Stomach (tissue), 19 donors: ENCODE measurements at places on chromosomes 6 and 20.

DNA sequence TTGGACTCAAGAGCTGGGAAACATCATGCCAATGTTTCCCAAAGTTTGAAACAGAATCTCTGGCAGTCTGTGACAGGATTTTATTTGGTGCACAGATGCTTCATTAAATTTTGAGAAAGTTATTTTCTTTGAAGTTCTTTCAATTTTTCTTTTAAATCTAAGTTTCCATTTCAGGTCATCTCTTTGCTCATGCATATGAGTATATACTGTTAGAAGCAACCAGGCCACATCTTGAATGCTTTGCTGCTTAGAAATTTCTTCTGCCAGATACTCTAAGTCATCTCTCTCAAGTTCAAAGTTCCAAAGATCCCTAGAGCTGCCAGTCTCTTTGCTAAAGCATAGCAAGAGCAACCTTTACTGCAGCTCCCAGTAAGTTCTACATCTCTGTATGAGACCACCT lies 59.1 kb upstream of the CCDC28A start:
- H3K27me3 ChIP-seq: no peaks in the 10 kb centered on the region
- no peaks in the 10 kb centered on the region for H3K4me1 ChIP-seq
- no peak overlapping the region for H3K27ac ChIP-seq
- H3K4me3 ChIP-seq: no peak overlapping the region
- DNase-seq: no peak

- no peaks in the 10 kb centered on the region for H3K4me1 ChIP-seq
- DNase-seq: no peak
- no peaks in the 10 kb centered on the region for H3K27me3 ChIP-seq
- H3K27ac ChIP-seq: no peak overlapping the region
- H3K4me3 ChIP-seq: no peak overlapping the region
- H3K36me3 ChIP-seq: no peaks in the 10 kb centered on the region
These were observed 251.9 kb downstream of the SOD2 start for GRCh38 chr6:159440911-159441703.

- H3K27me3 ChIP-seq: no peaks in the 10 kb centered on the region
- H3K27ac ChIP-seq: no peak overlapping the region
- H3K4me1 ChIP-seq: peaks cover 85% of the 10 kb centered on the region
- H3K4me3 ChIP-seq: no peak overlapping the region
These were observed 46.8 kb downstream of the RREB1 start for GRCh38 chr6:7154341-7155139.

GRCh38 chr6:13239530-13240455 lies 88.5 kb downstream of the TBC1D7 start:
- peak; percentile 43 for DNase-seq
- H3K27ac ChIP-seq: no peak overlapping the region
- H3K27me3 ChIP-seq: no peaks in the 10 kb centered on the region
- peaks cover 16% of the 10 kb centered on the region for H3K36me3 ChIP-seq
- H3K4me1 ChIP-seq: no peaks in the 10 kb centered on the region
- no peak overlapping the region for H3K4me3 ChIP-seq

DNA sequence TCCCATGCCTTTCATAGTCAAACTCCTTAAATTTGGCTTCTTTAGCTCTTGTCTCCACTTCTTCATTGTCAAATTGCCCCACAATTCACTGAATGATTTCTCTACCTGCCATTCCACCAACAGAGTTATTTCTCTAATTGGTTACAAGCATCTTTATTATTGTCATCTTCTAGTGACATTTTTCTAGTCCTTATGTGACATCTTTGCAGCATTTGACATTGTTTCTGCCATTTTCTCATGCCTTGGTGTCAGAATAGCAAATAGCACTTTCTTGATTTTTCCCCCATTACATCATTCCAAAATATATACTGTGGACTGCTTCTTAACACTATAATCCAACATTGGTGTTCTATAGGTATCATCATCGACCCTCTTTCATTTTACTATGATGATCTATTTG lies 137.7 kb upstream of the HDDC2 start:
- no peaks in the 10 kb centered on the region for H3K36me3 ChIP-seq
- no peaks in the 10 kb centered on the region for H3K4me1 ChIP-seq
- H3K4me3 ChIP-seq: no peak overlapping the region
- DNase-seq: no peak

- peaks cover 14% of the 10 kb centered on the region for H3K27me3 ChIP-seq
- peak within 1 kb of the TSS; percentile 78 for H3K27ac ChIP-seq
- no peaks in the 10 kb centered on the region for H3K36me3 ChIP-seq
These were observed at the start of gene JPH2 for GRCh38 chr20:44187054-44187771. Gene JPH2 (minus strand): TSS chr20:44187188. CDS start chr20:44186705, 483 bp downstream.

DNA sequence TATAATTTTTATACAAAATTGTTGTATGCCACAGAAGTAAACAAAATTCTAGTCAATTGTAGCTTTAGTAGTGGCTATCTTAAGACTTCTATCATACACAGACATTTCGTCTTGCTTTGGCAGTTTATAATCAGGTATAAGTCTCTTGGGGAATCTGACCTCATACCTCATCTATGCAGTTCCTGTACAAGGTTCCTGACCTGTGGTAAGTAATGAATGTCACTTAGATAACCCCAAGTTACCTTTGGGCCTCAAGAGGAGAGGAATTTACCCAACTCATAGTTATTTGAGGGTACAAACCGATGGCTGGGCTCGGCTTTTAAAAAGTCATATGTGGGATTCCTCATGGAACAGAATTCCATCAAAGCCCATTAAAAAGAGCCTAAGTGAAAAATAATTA lies 58.8 kb upstream of the UNC93A start:
- no peaks in the 10 kb centered on the region for H3K4me1 ChIP-seq
- no peak for DNase-seq
- no peak overlapping the region for H3K4me3 ChIP-seq

DNA sequence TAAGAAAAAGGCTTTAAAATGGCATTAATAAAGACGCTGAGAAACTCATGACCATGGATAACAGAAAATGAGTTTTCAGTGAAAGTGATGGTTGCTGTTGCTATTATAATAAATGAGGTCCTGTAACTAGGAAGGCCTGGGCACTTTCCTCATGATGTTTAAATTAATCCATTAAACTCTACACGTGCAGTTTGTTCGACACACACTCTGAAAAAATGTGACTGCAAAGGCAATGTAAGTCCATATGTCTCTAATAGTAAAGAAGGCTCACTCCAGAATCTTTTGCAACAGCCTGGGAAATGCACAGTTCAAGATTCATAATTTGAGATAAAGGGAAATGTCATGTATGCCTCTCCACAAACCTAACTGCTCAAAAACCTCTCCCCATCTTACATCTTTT lies 153.4 kb downstream of the COL12A1 start:
- no peaks in the 10 kb centered on the region for H3K4me1 ChIP-seq
- H3K27me3 ChIP-seq: no peaks in the 10 kb centered on the region
- no peak for DNase-seq
- H3K27ac ChIP-seq: no peak overlapping the region
- no peak overlapping the region for H3K4me3 ChIP-seq

DNA sequence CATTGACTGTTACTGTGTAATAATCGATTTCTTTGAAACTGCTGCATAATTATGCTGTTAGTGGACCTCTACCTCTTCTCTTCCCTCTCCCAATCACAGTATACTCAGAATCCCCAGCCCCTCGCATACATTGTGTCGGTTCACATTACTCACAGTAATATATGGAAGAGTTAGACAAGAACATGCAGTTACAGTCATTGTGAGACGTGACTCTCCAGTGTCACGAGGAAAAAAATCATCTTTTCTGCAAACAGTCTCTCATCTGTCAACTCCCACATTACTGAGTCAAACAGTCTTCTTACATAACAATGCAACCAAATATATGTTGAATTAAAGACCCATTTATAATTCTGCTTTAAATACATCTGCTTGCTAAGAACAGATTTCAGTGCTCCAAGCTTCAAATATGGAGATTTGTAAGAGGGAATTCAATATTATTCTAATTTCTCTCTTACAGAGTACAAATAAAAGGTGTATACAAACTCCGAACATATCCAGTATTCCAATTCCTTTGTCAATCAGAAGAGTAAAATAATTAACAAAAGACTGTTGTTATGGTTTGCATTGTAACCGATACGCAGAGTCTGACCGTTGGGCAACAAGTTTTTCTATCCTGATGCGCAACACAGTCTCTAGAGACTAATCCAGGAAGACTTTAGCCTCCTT lies 113.3 kb downstream of the TMEM242 start:
- H3K36me3 ChIP-seq: peaks cover 49% of the 10 kb centered on the region
- no peaks in the 10 kb centered on the region for H3K4me1 ChIP-seq
- H3K27me3 ChIP-seq: no peaks in the 10 kb centered on the region
- no peak for DNase-seq
- no peak overlapping the region for H3K27ac ChIP-seq

DNA sequence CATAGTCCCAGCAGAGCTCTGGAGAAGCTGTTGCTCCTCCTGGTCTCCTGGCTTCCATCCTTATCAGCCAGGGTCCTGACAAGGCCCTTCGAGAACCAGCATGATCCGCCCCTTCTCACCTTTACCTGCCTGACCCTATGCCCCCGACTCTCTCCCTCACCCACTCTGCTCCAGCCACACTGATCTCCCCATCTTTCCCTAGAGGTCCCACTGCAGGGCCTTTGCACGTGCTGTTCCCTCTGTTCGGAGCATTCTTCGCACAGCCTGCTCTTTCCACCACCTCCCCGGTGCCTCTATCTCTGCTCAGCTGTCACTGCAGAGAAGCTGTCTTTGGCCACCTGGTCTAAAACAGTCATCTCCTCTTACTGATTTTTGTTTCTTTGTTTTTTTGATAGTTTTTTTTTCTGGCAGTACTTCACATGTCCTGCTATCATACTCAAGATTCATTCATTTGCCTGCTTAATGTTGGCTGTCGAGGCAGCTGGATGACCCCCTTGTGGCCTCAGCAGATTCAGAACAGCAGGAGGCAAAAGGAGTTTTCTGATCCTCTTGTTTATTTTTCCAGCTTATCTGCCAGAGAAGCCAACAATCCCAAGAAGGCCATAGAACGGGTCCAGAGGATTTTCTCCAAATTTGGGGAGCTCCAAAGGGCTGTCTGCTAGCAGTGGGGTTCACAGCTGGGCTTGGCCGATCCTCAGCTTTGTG lies 1.6 kb upstream of the PTGIS start:
- H3K27ac ChIP-seq: peak overlapping the region; percentile 86
- no peaks in the 10 kb centered on the region for H3K36me3 ChIP-seq
- DNase-seq: peak; percentile 73
- H3K4me1 ChIP-seq: peaks cover 23% of the 10 kb centered on the region
- peaks cover 18% of the 10 kb centered on the region for H3K27me3 ChIP-seq
- no peak overlapping the region for H3K4me3 ChIP-seq

GRCh38 chr20:57907131-57908000 lies 197.6 kb upstream of the PMEPA1 start:
- no peak overlapping the region for H3K27ac ChIP-seq
- no peak overlapping the region for H3K4me3 ChIP-seq
- H3K36me3 ChIP-seq: no peaks in the 10 kb centered on the region
- no peaks in the 10 kb centered on the region for H3K27me3 ChIP-seq
- DNase-seq: peak; percentile 47
- H3K4me1 ChIP-seq: no peaks in the 10 kb centered on the region

GRCh38 chr6:14810021-14810420 lies 435.8 kb upstream of the JARID2 start:
- no peak for DNase-seq
- no peak overlapping the region for H3K4me3 ChIP-seq
- peaks cover 5% of the 10 kb centered on the region for H3K4me1 ChIP-seq
- no peaks in the 10 kb centered on the region for H3K27me3 ChIP-seq

DNA sequence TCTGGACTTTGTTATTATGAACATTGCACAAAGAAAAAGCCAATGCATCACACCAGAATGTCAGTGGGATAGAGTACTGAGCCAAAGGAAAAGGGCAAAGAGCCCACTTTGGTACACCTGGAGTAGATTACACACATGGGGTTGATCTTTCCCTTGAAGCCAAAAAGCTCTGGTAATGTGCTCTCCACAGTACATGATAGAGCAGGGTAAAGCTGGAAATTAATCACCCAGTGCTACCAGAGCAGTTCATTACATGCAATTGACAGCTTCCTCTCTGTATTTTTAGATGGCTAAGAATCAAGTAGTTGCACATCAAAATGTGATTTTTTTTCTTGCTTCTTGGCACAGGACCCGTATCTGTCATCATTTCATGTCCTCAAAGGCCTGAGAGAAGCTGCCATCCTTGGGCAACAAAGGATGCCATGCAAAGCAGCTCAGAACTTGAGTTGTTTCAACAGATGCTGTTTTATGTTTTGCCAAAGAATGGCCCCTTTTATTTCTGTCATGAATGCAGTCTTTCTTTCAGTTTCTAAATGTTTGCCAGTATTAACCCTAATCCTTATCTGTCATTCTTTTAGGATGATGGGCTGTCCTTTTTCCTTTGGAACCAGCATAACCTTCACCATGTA lies 88.1 kb downstream of the HDGFL1 start:
- H3K27ac ChIP-seq: no peak overlapping the region
- H3K4me1 ChIP-seq: no peaks in the 10 kb centered on the region
- DNase-seq: no peak
- no peak overlapping the region for H3K4me3 ChIP-seq

DNA sequence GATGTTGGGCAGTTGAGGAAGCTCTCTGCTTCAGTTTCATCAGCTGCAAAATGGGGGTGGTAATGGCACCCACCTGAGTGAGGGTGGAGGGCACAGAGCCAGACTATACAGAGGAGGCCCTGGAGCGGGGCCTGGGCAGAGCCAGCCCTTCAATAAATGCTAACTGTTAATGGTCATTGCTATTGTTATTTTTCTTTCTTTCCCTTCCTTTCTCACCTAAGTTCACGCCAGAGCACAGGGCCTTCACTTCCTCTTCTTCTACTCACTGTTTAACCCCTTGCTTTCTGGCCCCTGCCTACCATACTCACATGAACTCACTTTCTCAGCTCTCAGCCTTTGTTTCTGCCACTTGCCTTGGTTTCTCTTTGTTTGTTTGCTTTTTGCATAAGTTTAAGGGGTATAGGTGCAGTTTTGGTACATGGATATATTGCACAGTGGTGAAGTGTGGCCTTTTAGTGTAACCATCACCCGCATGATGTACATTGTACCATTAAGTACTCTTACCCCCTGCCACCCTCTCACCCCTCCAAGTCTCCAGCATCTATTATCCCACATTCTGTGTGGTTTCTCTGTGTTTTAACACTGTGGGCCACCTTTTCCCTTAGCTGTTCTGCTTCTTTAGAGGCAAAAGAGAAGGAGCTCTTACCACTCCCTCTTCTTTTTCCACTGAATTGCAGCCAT lies 7.5 kb upstream of the RREB1 start:
- H3K27me3 ChIP-seq: no peaks in the 10 kb centered on the region
- H3K4me3 ChIP-seq: no peak overlapping the region
- no peak overlapping the region for H3K27ac ChIP-seq
- peaks cover 6% of the 10 kb centered on the region for H3K4me1 ChIP-seq
- no peaks in the 10 kb centered on the region for H3K36me3 ChIP-seq

GRCh38 chr6:162863821-162864220 lies 136.0 kb downstream of the PACRG start:
- DNase-seq: no peak
- H3K27me3 ChIP-seq: no peaks in the 10 kb centered on the region
- H3K27ac ChIP-seq: no peak overlapping the region
- H3K4me3 ChIP-seq: no peak overlapping the region

DNA sequence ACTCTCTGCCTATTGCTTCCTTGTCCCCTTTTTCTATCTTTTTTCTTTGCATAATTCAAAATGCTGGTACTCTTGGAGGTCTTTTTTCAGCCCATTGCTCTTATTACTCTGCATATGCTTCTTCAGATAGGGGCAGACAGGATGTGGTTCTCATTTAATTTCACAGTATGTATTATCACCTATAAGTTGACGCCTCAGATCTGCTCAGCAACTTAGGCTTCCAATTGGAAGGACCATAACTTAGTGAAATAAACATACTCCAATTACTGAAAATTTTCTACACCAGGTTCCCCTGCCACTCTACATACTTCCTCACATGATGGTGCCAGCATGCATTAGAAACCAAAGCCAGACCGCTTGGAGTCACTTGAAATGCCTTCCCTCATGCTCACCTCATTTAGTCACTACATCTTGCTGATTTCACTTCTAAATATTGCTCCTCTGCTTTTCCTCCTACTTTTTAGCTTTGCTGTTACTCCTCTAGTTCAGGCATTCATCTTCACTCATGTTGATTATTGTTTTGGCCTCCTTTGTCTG lies 34.5 kb upstream of the AHI1 start:
- H3K4me3 ChIP-seq: no peak overlapping the region
- H3K27me3 ChIP-seq: no peaks in the 10 kb centered on the region
- no peak overlapping the region for H3K27ac ChIP-seq
- no peaks in the 10 kb centered on the region for H3K36me3 ChIP-seq
- H3K4me1 ChIP-seq: peaks cover 12% of the 10 kb centered on the region
